ENCODE measurements at places on chromosomes 4 and X.
A peak's percentile ranks its signal among the peaks of the same experiment; 100 is the strongest.

DNA sequence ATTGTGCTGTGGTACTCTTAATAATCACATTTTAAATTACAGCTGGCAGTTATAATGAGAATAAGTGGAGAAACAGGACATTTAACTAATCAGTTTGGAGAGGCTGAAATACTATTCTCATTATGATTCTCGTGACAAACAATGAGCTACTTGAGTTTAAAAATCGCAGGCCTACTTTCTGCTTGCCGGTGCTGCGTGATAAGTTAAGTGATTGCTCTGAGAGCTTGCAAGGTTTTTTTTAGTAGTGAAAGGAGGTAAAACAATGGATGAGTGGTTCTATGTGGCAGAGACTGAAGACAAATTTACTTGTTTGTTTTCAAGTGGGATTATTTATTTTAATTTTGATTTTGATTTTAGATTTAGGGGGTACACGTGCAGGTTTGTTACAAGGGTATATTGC, 114.0 kb downstream of the RAPGEF2 start:
- no peak for DNase-seq

DNA sequence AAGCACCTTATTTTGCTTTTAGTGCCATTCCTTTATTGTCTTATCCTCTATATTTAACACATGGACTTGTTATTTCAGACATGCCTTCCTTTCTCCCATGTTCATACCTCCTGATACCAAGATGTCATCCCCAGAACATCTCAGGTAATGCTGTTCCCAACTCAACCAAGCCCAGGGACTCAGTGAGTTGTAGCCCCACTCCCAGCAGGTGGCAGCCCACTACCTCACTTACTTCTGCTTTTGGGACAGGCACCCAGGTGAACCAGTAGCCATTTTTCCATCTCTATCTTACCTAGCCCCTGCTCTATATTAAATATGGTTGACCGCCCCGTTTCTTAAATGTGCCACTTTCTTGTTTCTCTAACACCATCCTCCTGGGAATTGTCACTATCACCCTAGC, 199.0 kb downstream of the DCHS2 start:
- no peak for DNase-seq

DNA sequence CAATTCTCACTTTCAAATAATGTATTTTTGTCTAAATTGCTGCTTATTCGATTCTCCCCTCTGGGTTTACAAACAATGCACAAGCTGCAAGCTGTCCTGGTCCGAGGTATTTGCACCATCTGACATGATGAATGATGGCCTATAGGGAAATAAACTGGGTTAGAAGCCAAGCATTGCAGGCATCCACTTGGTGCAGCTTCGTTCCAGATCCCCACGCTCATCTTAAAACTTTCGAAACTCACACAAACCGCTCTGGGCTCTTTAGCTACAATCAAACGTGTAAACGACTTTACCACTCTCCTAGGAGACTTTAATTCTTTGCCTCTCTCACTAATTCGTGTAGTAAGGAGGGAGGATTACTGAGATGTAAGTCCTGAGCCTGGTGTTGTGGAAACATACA, 19.0 kb downstream of the PHKA2 start:
- no peak for DNase-seq

DNA sequence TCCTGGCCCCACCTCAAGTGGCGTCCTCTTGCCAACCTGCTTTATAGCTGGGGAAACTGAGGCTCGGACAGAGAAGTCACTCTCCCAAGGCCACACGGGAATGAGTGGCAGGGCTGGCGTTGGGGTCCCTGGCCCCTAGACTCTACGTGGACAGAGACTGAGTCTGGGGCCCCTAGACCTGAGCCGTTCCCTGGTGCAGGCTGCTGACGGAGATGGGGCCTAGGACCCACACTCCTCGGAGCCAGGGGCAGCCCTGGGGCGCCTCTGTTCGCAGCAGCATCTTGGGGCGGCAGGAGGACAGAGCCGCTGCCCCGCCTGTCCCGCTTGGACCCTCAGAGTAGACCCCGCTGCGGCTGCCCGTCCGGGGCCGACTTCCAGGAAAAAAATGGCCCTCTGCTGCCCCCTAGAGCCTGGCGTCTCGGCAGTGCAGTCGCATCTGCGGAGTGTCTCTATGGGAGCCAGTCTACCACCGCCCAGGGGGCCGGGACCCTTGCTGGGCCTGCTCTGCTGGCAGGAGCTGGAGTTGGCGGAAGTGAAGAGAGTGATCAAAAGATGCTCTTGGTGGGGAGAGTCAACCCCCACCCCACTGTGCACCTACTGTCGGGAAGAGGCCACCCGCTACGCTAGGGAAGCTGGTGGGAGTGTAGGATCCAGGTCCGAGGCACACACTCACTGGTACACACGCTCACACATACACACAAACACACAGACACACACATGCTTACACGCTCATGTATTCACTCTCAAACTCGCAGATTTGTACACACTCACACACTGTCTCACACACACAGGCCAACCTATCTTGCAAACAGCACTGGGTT, 220.1 kb downstream of the AFAP1 start:
- peak; percentile 71 for DNase-seq

DNA sequence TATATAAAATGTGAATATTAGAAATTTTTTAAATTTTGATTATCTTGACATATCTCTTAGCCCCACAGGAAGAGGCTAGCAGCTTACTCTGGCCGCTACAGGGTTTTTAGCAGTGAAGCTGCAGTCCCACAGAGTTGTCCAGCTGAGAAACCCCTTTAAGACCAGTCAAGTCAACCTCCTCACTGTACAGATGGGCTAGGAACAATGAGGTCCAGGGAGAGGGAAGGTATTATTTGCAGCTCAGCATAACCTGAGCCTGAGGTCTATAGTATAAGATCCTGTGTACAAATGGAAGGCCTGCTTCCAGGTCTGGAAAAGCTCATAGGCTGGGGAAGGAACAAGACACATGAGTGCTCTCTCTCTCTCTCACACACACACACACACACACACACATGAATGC, 1.8 kb downstream of the VSIG4 start:
- DNase-seq = no peak

DNA sequence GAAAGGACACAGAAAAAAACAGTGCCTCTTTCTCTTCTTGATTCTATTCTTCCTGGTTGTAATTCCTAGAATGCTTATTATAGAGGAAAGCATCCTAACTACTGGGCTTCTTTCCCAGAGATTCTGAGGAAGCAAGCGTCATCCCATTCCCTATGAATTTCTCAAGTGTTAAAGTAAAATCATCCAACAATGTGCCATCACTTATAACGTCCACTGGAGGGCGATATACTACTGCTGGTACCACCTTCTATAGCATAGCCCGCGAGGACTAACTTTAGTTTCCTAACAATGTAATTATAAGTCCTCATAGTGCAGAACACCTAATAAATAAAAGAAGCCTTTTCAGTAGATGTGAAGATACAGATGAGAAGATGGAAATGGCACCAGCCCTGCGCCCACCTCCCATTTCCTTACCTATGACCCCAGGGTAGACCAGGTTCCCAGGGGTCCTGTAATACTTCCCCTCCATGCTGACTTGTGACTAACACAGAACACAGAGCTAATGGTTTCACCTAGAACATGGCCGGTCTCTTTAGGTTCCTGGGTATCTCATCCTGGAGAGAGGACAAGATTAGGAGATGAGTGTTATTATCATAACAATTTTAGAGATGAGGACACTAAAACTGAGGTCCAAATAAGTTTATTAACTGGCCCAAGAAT, 4.2 kb downstream of the CENPVL3 start:
- peak; percentile 14 for DNase-seq

DNA sequence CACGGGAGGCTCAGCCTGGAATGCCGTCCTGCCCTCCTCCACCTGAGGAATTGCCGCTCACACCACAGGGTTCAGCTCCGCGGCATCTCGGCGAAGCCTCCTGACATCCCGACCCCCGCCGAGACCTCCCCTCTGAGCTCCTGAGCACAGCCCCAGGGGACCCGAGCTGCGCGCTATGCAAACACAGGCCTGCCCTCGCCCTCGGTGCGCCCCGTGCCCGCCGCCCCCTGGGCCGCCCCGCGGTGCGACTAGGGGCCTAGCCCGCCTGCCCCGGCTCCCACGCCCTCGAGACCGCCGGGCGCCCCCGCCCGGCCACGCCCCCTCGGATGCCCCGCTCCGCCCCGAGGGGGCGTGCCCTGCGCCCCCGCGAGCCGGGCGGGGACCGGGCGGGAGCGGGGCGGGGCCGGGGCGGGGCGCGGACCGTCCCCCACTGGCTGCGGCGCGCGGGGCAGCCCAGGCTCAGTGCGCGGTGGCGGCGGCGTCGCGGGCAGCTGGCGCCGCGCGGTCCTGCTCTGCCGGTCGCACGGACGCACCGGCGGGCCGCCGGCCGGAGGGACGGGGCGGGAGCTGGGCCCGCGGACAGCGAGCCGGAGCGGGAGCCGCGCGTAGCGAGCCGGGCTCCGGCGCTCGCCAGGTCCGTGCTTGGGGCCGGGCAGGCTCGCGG, at the start of gene FGFR3:
TSS of gene FGFR3 (plus strand) at position 462 of the 664 bp plus-strand sequence. CDS start 642 bp downstream, outside the sequence.
- no peak for DNase-seq

DNA sequence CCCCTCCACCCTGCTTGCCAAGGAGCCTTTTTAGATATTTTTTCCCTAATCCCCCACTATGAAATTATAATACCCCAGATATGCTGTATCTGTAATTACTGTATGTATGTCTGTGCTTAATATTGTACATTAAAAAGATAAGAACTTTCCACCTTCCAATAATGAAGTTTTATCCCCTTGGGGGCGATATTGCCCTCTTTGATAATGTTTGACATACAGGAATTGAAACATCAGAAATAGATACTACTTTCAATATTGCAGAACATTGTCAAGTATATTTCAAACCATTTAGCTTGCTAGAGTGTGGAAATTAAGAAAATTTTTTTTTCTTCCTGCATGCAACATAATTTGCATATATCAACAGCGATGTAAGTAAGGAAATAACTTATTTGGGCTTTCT, 58.9 kb downstream of the NAF1 start:
- DNase-seq = no peak

- DNase-seq = no peak
These were observed 155.0 kb upstream of the MAP3K15 start for GRCh38 chrX:19670321-19670750.

- DNase-seq = no peak
These were observed 23.3 kb downstream of the CHIC2 start for GRCh38 chr4:54041100-54041499.

- DNase-seq = no peak
These were observed 133.1 kb downstream of the AFAP1 start for GRCh38 chr4:7806338-7807090.

DNA sequence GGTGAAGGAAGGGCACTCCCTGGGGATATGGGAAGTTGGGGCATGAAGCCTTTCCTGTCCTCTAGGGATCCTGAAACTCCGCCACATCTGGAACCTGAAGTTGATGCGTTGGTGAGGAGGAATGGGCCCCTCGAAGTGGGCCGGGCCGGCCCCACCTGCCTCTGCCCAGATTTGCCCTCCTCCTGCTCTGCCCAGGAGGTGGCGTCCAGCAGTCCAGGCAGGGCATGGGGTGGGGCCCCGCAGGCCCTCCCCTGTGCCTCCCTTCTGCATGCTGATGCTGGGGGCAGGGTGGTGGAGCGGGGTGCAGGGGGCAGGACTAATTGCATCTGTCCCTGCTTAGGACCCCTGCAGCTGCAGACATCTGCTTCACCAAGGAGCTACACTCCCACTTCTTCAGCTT, 1.8 kb downstream of the TAFAZZIN start:
- DNase-seq = no peak

- peak; percentile 74 for DNase-seq
These were observed 55.5 kb downstream of the LUZP4 start for GRCh38 chrX:115344885-115345614.

- no peak for DNase-seq
These were observed 74.7 kb downstream of the PHF8 start for GRCh38 chrX:53969540-53969939.

GRCh38 chrX:17854069-17854468, 7.0 kb downstream of the RAI2 start:
- no peak for DNase-seq

- no peak for DNase-seq
These were observed 503.0 kb upstream of the DIAPH2 start for GRCh38 chrX:96181605-96182004.

GRCh38 chrX:10325611-10326010, 168.8 kb downstream of the CLCN4 start:
- no peak for DNase-seq

DNA sequence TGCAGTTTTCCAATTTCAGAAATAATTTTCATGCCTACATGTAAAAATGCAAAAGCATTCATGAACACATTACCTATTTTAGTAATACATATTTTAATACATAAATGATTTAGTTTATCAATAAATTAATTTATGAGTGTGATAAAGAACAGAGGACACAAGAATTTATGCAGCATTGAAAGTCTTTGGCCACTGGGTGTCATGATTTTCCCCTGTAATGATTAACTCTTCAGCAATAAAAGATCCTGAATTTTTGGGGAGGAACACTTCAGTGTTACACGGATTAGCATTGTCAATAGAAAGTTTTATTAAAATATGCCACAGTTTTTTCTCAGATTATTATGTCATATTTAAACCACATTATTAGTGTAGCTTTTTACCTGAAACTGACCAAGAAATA, 8.6 kb upstream of the VCX2 start:
- DNase-seq = no peak

DNA sequence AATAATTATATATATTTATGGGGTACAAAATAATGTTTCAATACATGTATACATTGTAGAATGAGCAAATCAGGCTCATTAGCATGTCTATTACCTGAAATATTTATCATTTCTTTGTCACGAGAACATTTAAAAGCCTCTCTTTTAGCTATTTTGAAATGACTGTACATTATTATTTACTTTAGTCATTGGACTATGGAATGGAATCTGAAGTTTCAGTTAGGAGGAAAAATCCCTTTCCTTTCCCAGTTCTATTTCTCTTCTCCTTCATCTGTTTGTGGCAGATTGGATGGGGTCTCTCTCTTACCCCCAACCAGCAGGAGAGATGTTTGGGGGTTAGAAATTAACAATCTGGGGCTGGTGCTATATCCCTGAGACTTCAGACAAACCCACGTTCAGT, 292.5 kb upstream of the SFRP2 start:
- no peak for DNase-seq

DNA sequence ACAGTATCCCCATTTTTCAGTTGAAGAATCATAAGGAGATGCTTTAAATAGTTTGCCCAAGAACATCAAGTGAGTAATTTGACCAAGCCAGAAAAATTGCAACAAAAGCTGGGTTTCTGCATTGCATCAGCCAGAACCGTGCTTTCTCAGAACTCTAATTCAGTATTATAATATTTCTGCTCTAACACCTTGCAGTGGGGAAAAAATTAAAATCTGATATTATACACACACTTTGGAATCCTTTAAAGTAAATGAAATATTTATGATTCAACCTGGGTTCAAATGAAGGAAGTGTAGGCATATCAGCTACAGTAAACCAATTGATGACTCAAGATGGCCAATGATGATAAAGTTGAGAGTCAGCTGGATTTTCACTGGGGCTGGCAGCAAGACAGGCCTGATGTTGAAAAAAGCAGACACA, 387.6 kb upstream of the ZFP42 start:
- DNase-seq = no peak

- DNase-seq = no peak
These were observed 12.8 kb upstream of the TASL start for GRCh38 chrX:30590368-30590767.
